PC-3 (cell line): ENCODE measurements at places on chromosomes 2 and 18. TPM values are rescaled to one million over a fixed set of nuclear protein-coding genes. Genes with fewer than 3 reads are reported as not detected.

The CYP26B1 gene
- total RNA-seq, result 1.6 and 3.9 TPM in 2 replicates

The ALKAL2 gene
- total RNA-seq, result 3.6 TPM in 1 of 2 replicates, not detected in the other

The HAAO gene
- total RNA-seq, result not detected in 2 replicates

The STARD6 gene
- total RNA-seq, result not detected in 2 replicates

- peak; percentile 58 for DNase-seq
Observed at GRCh38 chr2:108575132-108575966, 41.1 kb downstream of the LIMS1 start.

GRCh38 chr18:48993586-48993985, 42.8 kb upstream of the SMAD7 start:
- DNase-seq, result peak; percentile 13
